Astrocyte of the cerebellum (primary cell): ENCODE measurements at places on chromosomes 2 and 18.

GRCh38 chr2:25567406-25567805 lies 106.0 kb downstream of the DTNB start:
- DNase-seq = peak; percentile 31

- no peak for DNase-seq
Measured at GRCh38 chr2:128716299-128716721, 397.6 kb upstream of the HS6ST1 start.

DNA sequence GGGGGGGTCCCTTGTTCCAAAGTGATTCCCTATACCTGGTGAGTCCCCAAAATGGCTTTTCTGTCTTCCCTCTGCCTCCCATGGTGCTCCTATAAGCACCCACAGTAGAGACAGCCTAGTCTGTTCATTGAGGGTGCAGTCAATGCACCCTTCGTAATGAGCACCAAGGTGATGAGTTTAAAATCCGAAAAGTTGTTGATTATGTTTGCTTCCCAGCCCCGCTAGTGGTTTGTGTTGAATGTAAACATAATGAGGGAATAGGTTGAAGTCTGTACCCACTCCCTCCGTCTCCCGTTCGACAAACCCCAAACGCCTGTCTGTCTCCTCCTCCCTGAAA lies 2.3 kb downstream of the FOSL2 start:
- DNase-seq = no peak

GRCh38 chr18:2825613-2826175 lies 21.1 kb upstream of the EMILIN2 start:
- no peak for DNase-seq
